ENCODE measurements at places on chromosomes 4 and X.
A peak's percentile ranks its signal among the peaks of the same experiment; 100 is the strongest.

GRCh38 chr4:13496605-13497004 lies 12.5 kb upstream of the RAB28 start:
- DNase-seq, result no peak

GRCh38 chrX:56812515-56813105 lies 83.6 kb downstream of the NBDY start:
- no peak for DNase-seq

GRCh38 chrX:102739657-102740056 lies 19.1 kb downstream of the GPRASP3 start:
- no peak for DNase-seq

DNA sequence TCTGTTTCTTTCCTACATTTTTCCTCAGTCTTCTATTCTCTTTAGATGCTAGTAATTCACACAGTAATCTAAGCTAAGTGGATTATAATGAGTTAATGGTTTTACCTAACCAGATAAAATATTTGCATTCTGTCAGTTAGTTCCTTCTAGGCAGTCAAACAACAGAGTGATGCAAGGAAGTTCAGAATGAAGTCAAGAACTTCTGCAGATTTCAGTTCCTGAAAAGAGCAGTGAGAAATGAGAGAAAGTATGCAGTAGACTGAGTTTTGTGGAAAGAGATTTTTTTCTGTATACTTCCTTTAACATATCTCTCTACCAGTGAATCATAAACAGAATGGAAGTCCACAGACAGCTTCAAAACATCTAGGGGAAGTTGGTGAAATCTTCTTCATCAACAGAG lies 774.0 kb upstream of the POU3F4 start:
- DNase-seq, result no peak

DNA sequence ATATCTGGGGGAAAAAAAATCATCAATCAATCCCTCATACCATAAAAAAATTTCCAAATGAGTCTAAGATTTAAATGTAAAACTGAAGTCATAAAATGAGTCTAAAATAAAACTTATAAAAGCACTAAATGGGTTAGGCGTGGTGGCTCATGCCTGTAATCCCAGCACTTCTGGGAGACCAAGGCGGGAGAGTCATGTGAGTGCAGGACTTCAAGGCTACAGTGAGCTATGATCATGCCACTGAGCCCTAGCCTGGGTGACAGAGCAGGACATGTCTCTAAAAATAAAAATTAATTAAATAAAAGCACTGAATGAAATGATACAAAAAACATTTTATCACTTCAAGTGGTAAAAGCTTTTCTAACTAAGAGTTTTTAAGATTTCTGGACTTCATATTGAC lies 83.3 kb downstream of the LRBA start:
- no peak for DNase-seq

DNA sequence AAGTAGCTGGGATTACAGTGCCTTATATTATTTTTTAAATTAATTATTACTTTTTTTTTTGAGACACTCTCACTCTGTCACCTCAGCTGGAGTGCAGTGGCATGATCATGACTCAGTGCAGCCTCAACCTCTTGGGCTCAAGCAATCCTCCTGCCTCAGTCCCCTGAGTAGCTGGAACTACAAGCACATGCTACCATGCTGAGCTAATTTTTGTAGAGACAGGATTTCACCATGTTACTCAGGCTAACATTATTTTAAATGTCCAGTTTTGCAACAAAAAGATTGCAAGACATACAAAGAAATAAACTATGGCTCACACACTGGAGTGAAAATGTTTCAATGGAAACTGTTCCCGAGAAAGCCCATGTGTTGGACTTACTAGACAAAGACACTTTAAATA lies 59.2 kb downstream of the MND1 start:
- no peak for DNase-seq

GRCh38 chr4:85722807-85723206 lies 247.9 kb downstream of the ARHGAP24 start:
- DNase-seq, result no peak

GRCh38 chr4:158966091-158966490 lies 136.8 kb upstream of the RAPGEF2 start:
- no peak for DNase-seq

- no peak for DNase-seq
Observed at GRCh38 chr4:108828620-108829019, 65.8 kb upstream of the ETNPPL start.

DNA sequence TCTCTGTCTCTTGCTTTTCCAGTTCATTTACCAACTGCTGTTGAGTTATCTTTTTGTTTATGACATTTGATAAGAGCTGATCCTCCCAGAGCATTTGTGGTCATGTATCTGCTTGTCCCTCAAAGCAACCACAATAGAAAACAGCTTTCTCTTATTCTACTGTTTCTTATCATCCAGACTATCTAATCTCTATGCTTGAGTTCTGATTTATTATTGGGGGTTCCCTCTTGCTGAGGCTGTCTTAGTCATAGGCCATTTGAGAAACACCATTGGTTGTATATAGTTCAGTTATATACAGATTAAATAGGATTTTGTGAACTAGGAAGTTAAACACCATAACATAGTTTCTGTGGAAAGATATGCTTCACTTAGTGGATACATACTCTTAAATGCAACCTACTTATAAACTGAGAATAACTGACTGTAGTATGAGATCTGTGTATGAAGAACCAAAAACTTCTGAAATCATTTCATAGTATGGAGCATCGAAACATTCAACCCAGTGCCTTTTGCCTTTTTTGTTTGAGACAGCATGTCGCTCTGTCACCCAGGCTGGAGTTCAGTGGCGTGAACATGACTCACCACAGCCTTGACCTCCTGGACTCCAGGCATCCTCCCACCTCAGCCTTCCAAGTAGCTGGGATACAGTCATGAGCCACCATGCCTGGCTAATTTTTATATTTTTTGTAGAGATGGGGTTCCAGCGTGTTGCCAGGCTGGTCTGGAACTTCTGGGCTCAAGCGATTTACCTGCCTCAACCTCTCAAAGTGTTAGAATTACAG lies 75.8 kb downstream of the STIM2 start:
- DNase-seq, result no peak

- DNase-seq, result no peak
Observed at GRCh38 chr4:144710526-144710912, 64.6 kb downstream of the HHIP start.

- DNase-seq, result peak; percentile 24
Observed at GRCh38 chr4:62550121-62550520, 1350.0 kb downstream of the ADGRL3 start.

DNA sequence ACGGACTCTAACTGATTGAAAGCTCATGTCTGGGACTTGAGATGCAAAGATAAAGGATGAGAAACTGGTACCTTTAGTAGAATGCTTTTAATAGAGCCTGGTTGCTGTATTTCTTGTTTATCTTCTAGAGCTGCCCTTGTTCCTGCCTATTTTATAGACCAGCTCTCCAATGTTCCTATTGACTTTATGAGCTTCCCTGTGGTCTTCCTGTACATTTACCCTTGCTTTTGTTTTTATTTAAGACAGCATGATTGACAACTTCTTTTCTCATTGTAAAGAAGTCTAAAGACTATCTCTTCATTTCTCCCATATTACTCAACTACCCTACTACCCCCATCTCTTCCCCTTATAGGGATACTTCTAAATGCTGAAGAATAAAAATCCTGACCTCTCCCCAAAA lies 174.7 kb downstream of the UGT8 start:
- DNase-seq, result no peak

DNA sequence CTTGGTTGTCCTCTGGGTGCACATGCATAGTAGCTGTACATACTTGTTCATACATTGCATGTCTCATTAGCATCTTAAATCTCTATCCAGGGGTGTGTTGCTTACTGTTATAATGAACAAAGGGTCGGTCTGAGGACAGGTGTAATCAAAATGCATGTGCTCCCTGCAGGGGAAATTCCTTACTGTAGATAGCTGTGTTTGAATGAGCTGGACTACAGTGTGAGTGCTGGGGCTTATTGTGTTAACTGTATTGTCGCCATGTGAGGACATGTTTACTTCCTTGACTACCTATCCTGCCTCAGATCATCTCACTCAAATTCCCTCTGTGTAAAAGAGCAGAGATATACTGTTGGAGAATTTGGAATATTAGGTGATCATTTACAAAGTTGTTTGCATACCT lies 98.7 kb downstream of the KLHL34 start:
- DNase-seq, result peak; percentile 3

GRCh38 chrX:9396930-9397329 lies 67.9 kb upstream of the TBL1X start:
- DNase-seq, result peak; percentile 70

- DNase-seq, result no peak
Observed at GRCh38 chr4:57023104-57023503, 44.4 kb downstream of the POLR2B start.

- no peak for DNase-seq
Observed at GRCh38 chr4:76879731-76880364, 18.1 kb downstream of the SOWAHB start.

- no peak for DNase-seq
Observed at GRCh38 chr4:100582146-100582545, 64.3 kb upstream of the EMCN start.

DNA sequence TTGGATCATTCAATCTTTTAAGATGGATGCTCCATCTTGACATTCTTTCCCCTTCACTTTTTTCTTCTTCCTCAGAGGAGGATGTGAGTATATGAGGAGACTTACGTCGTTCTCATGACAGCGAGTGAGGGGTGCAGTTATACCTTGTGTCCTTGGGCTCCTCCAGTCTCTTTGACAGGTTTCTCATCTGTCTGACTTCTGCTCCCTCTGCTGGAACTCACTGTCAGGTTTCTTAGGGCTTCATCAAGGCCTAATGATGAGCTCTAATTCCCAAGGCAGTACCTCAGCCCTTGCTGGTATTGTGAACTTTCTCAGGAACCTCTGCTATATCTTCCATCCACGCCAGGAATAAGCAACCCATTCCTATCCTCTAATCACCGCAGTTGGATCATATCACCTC lies 237.8 kb upstream of the ADGRL3 start:
- no peak for DNase-seq

GRCh38 chr4:88807499-88807898 lies 109.9 kb upstream of the NAP1L5 start:
- no peak for DNase-seq

- peak; percentile 33 for DNase-seq
Observed at GRCh38 chrX:69503782-69504625, at the start of gene NALF2. Gene NALF2, plus strand, starts transcription at chrX:69504326. Its CDS starts 957 bp downstream, at chrX:69505283.

All from spinal cord (tissue), 10 donors.